ENCODE measurements at places on chromosomes 6 and 20.

- no peak for DNase-seq
Observed at GRCh38 chr6:155388591-155388990, 67.0 kb downstream of the NOX3 start.

DNA sequence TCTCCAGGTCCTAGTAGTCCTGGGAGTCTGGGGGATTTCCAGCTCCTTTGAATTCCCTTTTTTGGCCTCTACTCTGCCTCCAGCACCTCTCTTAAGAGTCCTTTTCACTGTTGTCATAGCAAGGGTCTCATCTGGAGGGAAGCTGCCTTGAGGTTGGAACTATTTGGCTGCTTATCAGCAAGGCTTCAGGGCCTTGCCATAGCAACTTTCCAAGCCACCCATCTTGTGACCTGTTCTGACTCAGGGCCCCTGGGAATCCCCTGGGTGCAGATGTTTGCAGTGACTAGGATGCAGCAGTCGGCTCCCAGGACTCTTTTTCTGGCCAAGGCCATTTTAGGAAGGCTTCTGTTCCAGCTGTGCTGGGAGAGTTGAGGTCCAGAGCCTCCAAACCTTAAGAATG, 12.4 kb downstream of the PKIG start:
- DNase-seq: no peak

DNA sequence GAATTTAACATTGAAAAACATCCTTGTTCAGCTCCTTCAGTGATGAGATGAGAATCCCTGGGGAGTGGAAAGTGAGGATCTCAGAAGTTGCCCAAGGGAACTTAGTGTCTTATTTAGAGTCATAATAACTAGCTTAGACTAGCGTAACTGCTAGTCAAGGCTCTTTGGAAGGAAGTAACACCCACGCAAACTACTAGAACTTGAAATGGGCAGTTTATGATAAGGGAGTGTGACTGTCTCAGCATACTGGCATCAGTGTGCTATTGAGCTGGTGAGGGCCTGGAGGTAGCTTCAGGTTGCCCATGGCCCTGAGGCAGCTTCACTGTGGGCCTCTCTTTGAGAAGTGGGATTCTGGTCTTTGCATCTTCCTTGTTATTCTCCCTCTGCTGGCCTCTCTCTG, 40.1 kb downstream of the SLX4IP start:
- DNase-seq: no peak

DNA sequence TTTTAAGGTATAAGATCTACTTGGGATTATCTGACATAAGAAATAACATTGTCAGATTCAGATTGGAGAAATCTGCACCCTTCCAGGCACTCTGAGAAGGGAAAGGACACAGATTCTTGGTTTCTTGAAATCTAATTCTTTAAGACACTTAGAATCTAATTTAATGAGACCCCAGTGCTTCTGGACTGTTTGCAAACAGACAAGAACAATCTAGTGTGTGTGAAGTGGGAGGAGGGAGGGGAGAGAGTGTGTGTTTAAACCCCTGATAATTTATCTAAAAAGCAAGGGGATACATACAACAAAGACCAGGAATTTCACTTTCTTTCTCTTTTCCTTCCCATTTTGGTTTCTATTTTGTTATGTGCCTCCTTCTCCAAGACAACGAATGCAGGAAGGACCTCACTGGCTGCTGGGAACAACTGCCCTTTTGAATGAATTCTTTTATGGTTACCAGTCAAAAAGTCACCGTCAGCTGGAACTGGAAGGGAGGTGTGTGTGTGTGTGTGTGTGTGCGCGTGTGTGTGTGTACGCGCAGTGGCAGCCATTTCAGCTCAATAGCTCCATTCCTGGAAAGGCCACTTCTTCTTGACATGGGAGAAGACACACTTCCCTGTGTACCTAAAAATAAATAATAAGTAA, 129.4 kb downstream of the BCAS1 start:
- DNase-seq: no peak

DNA sequence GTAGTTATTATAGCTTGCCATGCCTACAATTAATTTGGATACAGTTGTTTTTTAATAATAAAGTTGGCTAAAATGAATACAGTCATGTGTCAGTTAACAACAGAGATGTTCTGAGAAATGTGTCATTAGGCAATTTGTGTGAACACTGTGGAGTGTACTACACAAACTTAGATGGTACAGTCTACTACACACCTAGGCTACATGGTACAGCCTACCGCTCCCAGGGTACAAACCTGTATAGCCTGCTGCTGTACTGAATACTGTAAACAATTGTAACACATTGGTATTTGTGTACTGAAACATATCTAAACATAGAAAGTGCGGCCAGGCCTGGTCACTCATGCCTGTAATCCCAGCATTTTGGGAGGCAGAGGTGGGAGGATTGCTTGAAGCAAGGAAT, 50.2 kb downstream of the MYLIP start:
- no peak for DNase-seq

DNA sequence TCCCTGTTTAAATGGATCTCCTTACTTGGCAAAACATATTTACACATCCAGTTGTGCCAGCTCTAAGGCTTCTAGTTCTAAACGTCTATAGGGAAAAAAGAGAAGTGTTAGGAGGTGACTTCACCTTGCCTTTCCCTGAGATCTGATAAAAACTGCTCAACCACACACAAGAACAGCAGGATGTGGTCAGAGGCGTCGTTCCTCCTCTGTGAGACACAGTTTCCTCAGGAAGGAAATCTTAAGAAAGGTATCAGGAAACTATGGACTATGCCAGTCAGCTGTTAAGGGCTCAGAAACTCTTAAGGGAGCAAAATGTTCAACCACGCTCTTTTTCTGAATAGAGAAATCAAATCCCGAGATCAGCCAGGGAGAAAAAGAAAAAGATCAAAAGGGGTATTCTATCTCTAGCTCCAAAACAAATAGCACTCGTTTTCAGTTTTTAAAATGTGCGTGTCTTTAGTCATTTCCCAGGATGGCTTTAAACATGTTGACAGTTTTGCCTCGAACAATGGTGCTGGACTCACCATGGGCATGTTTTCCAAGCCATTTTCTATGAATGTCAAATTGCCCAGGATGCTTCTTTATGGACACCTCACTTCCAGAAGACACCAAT, 154.5 kb downstream of the HACE1 start:
- peak; percentile 43 for DNase-seq

DNA sequence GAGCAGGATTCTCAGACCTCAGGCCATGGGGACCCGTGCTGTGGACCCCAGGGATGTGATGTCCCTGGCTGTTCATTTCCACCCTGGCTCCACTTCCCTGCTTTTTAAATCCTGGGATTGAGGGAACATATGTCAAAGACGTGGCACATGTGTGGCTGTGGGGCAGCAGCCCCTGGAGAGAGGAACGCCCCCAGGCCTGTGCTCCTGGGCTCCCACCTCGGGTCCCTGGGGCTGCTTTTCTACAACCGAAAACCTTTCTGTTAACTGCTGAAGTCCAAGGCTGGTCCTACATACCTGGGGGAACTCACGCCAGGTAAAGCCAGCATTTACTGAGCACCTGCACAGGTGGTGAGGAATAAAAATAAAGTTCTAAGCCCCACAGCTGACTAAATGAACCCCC, 102.3 kb upstream of the FRMD1 start:
- no peak for DNase-seq

- DNase-seq: peak; percentile 71
Observed at GRCh38 chr6:4210629-4211419, 75.4 kb upstream of the ECI2 start.

DNA sequence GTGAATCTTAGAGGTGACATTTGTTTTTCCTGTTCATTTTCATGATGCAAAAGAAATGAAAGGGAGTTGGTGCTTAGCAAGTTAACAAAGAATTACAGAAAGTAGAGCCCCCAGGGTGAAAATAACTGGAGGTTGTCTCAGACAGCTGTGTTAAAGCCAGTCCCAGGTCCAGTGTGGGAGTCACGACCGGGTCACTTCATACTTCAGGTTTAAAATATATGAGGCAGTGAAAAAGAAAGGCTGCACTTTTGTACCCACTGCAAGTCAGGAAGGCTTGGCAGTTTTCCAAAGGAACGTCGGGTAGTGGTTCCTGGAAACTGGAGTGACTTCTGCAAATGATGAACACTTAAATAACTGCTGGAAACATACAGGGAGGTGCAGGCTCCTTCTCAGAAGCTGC, 91.5 kb upstream of the THBS2 start:
- DNase-seq: no peak

GRCh38 chr20:1824834-1825233, 70.4 kb upstream of the SIRPA start:
- DNase-seq: no peak

- DNase-seq: no peak
Observed at GRCh38 chr6:144718431-144718830, 433.3 kb downstream of the UTRN start.

DNA sequence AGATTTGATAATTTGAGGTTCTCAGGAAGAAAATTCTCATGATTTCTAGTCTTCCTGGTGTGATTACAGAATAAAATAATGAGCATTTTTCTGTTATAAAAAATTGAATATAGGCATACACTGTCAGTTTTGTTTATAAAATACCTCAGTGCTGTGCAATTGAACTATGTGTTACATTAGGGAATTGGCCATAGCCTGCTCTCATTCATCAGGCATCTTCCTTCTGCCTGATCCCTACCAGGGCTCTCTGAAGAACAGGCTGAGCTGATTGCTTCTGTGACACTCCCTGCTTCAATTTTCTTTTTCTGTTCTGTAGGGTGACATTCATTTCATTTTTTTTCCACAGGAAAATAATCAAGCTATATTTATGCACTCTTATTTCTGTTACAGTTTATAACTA, 162.8 kb downstream of the PHF3 start:
- no peak for DNase-seq

- no peak for DNase-seq
Observed at GRCh38 chr6:131924881-131925474, 26.2 kb downstream of the CCN2 start.

- DNase-seq: no peak
Observed at GRCh38 chr20:49955167-49955566, 19.0 kb downstream of the RNF114 start.

- no peak for DNase-seq
Observed at GRCh38 chr6:130431346-130431852, 65.6 kb downstream of the TMEM200A start.

DNA sequence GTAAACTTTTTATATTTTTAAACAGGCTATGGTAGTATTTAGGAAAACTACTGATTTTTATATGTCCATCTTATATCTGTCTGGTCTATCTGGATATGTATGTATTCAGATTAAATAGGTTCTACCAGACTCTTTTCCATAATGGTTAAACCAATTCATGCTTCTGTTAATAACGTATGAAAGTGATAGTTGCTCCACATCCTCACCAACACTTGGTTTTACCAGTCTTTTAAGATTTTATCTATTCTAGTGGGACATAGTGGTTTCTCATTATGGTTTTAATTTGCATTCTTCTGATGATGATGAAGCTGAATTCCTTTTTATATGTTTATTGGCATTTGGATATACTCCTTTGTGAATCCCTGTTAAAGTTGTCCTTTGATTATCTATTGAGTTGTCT, 56.1 kb downstream of the UBR2 start:
- DNase-seq: no peak

DNA sequence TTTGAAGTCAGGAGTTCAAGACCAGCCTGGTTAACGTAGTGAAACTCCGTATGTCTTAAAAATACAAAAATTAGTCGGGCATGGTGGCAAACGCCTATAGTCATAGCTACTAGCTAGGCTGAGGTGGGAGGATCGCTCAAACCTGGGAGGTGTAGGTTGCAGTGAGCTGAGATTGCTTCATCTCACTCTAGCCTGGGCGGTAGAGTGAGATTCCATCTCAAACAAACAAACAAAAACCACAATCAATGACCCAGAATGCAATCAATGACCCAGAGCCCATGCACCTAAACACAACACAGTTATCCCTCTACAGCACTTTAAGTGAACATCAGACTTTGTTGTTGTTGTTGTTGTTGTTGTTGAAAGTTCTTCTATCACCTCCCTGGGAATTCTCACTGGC, 77.9 kb downstream of the MYB start:
- no peak for DNase-seq

- DNase-seq: no peak
Observed at GRCh38 chr6:151325075-151326050, 66.0 kb downstream of the ZBTB2 start.

GRCh38 chr6:53070806-53071205, 5.6 kb downstream of the FBXO9 start:
- DNase-seq: peak; percentile 10

GRCh38 chr20:3209946-3210317, 634 bp downstream of the ITPA start:
- no peak for DNase-seq

DNA sequence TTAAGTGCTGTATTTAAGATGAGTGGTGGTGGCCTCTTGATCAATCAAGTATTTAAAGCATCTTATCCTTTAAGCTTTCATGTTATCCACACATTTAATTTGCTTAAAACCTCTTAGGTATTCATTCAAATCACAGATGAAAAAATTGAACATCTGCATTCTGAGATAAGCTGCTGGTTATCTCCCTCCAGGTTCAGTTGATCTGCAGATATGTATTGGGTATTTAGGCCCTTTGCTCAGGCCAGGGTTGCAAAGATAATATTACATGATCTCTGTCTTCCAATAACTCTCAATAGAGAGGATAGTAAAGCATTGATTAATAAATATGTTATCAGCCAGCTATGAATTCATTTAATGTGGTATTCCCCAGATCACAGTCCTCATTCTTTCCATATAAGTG, 45.9 kb downstream of the RPS12 start:
- no peak for DNase-seq

GRCh38 chr6:36120979-36121786, 9.1 kb upstream of the MAPK13 start:
- DNase-seq: peak; percentile 63

- DNase-seq: peak; percentile 90
Observed at GRCh38 chr6:158026054-158026900, 44.6 kb downstream of the SYNJ2 start.

- no peak for DNase-seq
Observed at GRCh38 chr20:6008254-6008653, 45.6 kb downstream of the LRRN4 start.

GRCh38 chr6:30819297-30819917, 64.9 kb upstream of the DDR1 start:
- peak; percentile 84 for DNase-seq

- peak; percentile 83 for DNase-seq
Observed at GRCh38 chr20:33667676-33668465, 1.1 kb downstream of the ACTL10 start.

GRCh38 chr20:40960521-40960956, 68.1 kb upstream of the TOP1 start:
- no peak for DNase-seq

- no peak for DNase-seq
Observed at GRCh38 chr6:74408844-74409243, 712.8 kb downstream of the CD109 start.

Data from stimulated activated CD4-positive, alpha-beta T cell treated with anti-CD3 and anti-CD28 coated beads, Interleukin-1b, Interleukin-23, amount 100 ng/mL, for 48 hours (primary cell).